ENCODE measurements at places on chromosomes 3 and 15. TPM values are rescaled to one million over a fixed set of nuclear protein-coding genes. Genes with fewer than 3 reads are reported as not detected.

DNA sequence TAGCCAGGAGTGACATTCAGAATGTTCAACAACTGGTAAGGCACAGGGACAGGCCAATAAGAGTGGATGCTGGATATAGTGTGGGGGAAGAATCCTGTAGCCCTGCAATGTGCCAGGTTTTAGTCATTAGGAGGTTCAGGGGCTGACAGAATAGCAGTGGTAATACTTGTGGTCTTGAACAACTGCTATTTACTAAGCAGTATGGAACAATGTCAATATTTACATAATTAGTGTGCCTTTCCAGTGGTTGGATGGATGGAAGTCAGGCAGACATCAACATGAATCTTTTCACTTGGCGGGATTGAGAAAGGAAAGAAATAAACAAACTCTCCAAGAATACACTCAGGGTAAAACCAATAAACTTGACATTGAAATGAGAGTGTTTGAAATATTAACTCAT lies 55.1 kb downstream of the OTOL1 start:
- no peak overlapping the region for H3K4me3 ChIP-seq
- H3K27ac ChIP-seq, result no peak overlapping the region
- no peak for DNase-seq
- H3K4me1 ChIP-seq, result no peaks in the 10 kb centered on the region
- H3K36me3 ChIP-seq, result no peaks in the 10 kb centered on the region

DNA sequence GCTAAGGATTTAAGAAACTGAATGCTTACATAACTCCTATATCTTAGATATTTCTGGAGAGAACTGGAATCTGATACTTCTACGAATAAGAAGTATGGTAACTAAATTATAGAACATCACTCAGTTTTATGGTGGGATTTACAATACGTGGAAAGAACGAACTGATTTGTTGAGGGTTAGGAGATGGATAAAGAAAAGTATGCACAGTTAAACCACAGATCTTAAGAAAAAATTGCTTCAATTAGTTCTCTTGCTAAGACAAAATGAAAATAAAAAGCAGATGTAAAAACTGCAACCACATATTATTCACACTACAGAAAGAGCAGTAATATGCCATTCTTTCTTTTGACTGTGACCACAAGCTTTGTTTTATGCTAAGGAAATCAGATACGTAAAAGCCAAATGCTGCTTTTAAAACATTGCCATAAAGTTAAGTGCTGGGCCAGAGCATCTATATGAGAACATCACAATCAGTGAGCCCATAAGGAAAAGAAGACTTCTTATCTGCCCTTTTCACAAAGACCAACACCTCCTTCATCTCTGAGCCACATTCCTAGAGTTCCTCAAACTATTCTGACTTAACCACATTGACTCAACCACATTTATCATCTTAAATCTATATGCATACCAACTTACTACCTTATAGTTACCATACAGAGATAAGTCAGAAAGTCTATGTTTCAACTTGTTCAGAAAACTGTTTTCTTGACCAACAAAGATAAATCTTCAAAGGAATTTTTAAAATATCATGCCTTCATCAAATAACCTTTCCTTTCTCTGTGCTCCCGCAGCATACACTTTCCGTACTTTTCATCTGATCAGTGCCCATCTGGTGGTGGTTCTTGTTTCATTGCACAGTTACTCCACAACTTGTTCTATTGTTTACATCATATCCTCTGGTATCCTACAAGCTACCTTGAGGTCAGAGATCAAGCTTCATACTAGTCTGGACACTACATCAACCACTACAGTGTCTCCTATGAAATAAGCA lies 61.7 kb downstream of the FSIP1 start:
- no peaks in the 10 kb centered on the region for H3K36me3 ChIP-seq
- H3K27ac ChIP-seq, result no peak overlapping the region
- no peak for DNase-seq
- H3K4me3 ChIP-seq, result no peak overlapping the region
- no peaks in the 10 kb centered on the region for H3K27me3 ChIP-seq
- no peaks in the 10 kb centered on the region for H3K4me1 ChIP-seq

Gene ATG3
- total RNA-seq, result 42.7 TPM

DNA sequence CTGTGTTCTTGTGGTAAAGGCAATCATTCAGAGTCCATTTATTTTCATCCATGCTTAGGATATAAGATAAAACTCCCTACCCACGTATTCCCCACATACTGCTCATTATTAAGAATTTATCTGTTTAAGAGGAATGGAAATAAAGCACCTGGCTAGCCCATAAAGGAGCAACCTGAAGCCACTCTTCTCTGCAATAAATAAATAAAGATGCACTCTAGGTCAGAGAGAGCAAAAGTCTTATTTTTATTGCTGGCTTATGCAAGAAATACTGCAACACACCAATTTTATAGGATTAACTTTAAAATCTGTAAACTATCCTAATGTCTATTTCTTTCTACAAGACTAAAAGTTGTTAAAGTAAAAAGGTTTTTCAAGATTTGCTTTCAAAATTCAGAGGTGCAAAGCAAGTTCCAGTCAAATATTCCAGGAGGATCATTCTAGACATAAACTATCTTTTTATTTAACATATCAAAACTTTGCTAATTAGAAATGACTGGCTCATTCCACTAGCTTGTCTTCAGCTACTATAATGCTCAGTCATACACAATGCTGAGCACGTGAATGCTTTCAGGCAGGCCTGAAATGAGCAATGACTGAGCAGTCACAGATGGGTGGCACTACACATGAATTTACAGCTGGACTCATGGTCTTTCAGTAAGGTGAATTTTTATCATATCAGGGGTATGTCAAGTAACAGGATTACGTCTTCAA lies 7.1 kb downstream of the TJP1 start:
- no peak overlapping the region for H3K4me3 ChIP-seq
- peaks cover 96% of the 10 kb centered on the region for H3K4me1 ChIP-seq
- peak overlapping the region; percentile 42 for H3K27ac ChIP-seq
- no peak for DNase-seq

GRCh38 chr3:77039606-77040171 lies at the start of gene ROBO2:
TSS of gene ROBO2 (plus strand) at chr3:77040099. CDS start at chr3:77040786, 687 bp downstream.
- peaks cover 95% of the 10 kb centered on the region for H3K27me3 ChIP-seq
- H3K36me3 ChIP-seq, result no peaks in the 10 kb centered on the region
- H3K27ac ChIP-seq, result no peak within 1 kb of the TSS
- peak; percentile 18 for DNase-seq
- peak within 1 kb of the TSS; percentile 67 for H3K4me3 ChIP-seq

DNA sequence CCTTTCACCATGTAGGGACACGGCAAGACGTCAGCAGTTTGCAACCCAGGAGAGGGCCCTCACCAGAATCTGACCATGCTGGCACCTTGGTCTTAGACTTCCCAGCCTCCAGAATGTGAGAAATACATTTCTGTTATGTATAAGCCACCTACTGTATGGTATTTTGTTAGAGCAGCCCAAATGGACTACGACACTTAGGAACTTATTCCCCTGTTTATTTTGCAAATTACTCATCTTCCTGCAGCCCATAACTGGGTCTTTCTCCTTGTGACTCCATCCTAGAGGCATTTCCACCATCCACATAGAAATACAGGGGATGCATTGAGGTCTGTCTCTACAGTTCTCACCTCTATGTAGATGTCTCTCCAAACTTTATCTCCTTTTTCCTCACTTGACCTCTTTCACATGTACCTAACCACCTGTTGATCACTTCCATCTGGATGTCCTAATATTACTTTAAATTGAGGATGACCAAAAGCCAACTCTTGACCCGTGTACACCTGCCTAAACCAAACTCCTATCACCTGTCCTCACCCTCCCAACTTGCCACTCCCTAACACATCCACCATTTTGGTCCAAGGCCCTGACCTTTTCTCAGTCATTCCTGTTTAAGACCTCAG lies 406.0 kb upstream of the WNT5A start:
- H3K27ac ChIP-seq, result no peak overlapping the region
- no peaks in the 10 kb centered on the region for H3K4me1 ChIP-seq
- H3K27me3 ChIP-seq, result peaks cover 66% of the 10 kb centered on the region
- DNase-seq, result no peak
- H3K36me3 ChIP-seq, result no peaks in the 10 kb centered on the region
- no peak overlapping the region for H3K4me3 ChIP-seq

- H3K4me3 ChIP-seq, result no peak overlapping the region
- no peaks in the 10 kb centered on the region for H3K36me3 ChIP-seq
- H3K27me3 ChIP-seq, result no peaks in the 10 kb centered on the region
- no peak overlapping the region for H3K27ac ChIP-seq
These were observed 3.4 kb upstream of the CPOX start for GRCh38 chr3:98596541-98597500.

Gene TGM5
- not detected for total RNA-seq

- no peaks in the 10 kb centered on the region for H3K4me1 ChIP-seq
- no peak for DNase-seq
- no peak overlapping the region for H3K4me3 ChIP-seq
- no peaks in the 10 kb centered on the region for H3K36me3 ChIP-seq
These were observed 27.3 kb upstream of the SLC9A9 start for GRCh38 chr3:143875546-143875945.

DNA sequence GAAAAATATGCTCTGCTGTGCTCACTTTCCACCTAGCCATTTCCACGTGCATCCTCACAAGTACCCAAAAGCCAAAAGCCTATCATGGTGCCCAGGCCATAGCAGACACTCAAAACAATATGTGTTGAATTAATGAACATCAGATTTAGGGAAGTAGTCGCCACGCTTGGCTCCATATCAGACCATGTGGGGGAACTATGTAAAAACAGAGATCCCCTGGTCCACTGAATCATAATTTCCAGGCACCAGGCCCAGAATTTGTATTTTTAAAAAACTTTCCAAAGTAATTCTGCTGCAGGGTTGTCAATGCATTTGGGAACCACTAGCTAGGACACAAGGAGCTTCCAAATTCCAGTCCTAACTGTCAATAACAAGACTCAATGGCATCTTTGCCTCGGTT lies 77.3 kb downstream of the CNTN3 start:
- H3K36me3 ChIP-seq, result no peaks in the 10 kb centered on the region
- no peaks in the 10 kb centered on the region for H3K4me1 ChIP-seq
- no peak overlapping the region for H3K4me3 ChIP-seq
- H3K27ac ChIP-seq, result no peak overlapping the region

DNA sequence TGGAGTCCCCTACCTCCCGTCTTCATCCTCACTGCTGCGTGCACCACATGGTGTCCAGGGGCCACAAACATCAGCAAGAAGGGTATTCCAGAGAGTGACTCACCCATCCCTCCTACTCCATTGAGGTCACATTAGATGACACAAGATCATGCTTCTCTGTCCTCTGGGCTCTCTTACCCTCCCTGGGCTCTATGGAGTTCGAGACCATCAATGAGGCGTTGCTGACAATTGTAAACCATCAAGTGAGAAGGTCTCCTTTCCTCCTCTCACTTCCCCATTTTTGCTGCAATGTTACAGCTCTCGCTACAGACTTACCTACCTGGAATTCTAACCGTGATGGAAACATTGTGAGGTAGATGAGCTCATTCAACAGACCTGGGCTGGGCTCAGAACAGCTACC lies 51.7 kb downstream of the HMCES start:
- no peak for DNase-seq
- H3K36me3 ChIP-seq, result no peaks in the 10 kb centered on the region
- no peaks in the 10 kb centered on the region for H3K27me3 ChIP-seq
- H3K4me3 ChIP-seq, result no peak overlapping the region
- no peak overlapping the region for H3K27ac ChIP-seq

GRCh38 chr3:147418371-147418781 lies 9.2 kb downstream of the ZIC1 start:
- DNase-seq, result no peak
- H3K36me3 ChIP-seq, result no peaks in the 10 kb centered on the region
- H3K27me3 ChIP-seq, result peaks cover 100% of the 10 kb centered on the region
- no peak overlapping the region for H3K4me3 ChIP-seq
- no peak overlapping the region for H3K27ac ChIP-seq

- DNase-seq, result no peak
- no peaks in the 10 kb centered on the region for H3K27me3 ChIP-seq
- H3K27ac ChIP-seq, result no peak overlapping the region
- peaks cover 52% of the 10 kb centered on the region for H3K36me3 ChIP-seq
These were observed 25.0 kb downstream of the GMPS start for GRCh38 chr3:155895379-155895900.

Gene FES
- 11.9 TPM for total RNA-seq

- no peaks in the 10 kb centered on the region for H3K27me3 ChIP-seq
- DNase-seq, result no peak
- H3K4me3 ChIP-seq, result no peak overlapping the region
- no peak overlapping the region for H3K27ac ChIP-seq
- no peaks in the 10 kb centered on the region for H3K36me3 ChIP-seq
- H3K4me1 ChIP-seq, result peaks cover 7% of the 10 kb centered on the region
These were observed 19.9 kb upstream of the TATDN2 start for GRCh38 chr3:10228248-10228950.

Gene SCAMP5
- total RNA-seq, result 3.0 TPM

Gene DNAH12
- total RNA-seq, result 0.16 TPM

DNA sequence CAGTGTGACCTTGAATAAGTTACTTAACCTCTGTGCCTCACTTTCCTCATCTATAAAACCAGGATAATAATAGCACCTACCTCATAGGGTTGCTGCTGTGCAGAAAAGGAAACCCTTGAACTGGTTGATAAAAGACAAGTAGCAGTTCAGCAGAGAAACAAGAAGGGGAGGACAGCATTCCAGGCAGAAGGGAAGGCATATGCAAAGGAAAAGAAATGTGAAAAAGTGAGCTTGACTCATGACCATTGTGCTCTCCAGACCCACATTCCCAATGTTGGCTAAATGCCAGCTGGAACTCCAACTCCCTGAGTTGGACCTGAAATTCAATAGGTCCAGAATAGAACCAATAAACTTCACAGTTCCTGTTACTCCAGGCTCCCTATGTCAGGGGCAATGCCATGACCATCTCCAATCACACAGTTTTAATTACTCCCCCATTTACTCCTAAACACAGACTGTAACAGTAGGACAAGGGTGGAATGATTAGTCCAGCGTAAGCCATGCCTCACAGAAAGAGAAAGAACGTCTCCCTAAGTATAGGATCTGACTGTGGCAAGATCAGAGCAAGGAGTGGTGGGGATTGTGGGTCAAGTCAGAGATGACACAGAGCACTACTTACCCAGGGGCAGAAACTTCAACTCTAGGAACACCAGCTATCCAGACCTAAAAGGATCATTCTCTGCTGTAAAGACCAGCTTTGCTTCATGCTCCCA lies 26.9 kb downstream of the PRKAR2A start:
- peak overlapping the region; percentile 56 for H3K27ac ChIP-seq
- peaks cover 27% of the 10 kb centered on the region for H3K4me1 ChIP-seq
- no peaks in the 10 kb centered on the region for H3K27me3 ChIP-seq
- DNase-seq, result no peak
- no peaks in the 10 kb centered on the region for H3K36me3 ChIP-seq

Gene RLBP1
- not detected for total RNA-seq

DNA sequence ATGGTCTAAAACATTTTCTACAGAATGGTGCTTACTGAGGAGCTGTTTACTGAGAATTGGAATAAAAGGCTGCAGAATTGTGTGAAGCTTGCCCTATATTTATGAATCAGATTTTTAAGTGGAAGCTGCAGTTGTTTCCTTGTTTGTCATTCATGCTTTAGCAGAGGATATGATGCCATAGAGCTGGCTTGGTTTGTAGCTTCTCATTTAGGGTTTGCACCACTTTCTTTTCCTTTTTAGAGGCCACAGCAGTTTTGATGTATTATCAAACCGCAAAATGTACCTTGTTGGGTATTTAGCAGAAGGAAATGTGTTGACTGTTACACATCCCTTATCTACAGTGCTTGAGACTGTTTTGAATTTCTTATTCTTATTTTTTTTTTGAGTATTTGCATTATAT lies 66.2 kb downstream of the RASA2 start:
- H3K27me3 ChIP-seq, result no peaks in the 10 kb centered on the region
- no peak for DNase-seq
- H3K4me3 ChIP-seq, result no peak overlapping the region
- peaks cover 11% of the 10 kb centered on the region for H3K4me1 ChIP-seq
- H3K36me3 ChIP-seq, result peaks cover 15% of the 10 kb centered on the region
